ENCODE measurements at places on chromosomes 16 and 17. TPM values are rescaled to one million over a fixed set of nuclear protein-coding genes. Genes with fewer than 3 reads are reported as not detected.

The TBC1D3 gene
- total RNA-seq: not detected

The AXIN2 gene
- 3.0 TPM for total RNA-seq

The PRSS53 gene
- total RNA-seq: 4.0 TPM

The STX4 gene
- total RNA-seq: 35.9 TPM

The RNF227 gene
- 3.8 TPM for total RNA-seq

The ITPRIPL2 gene
- 4.2 TPM for total RNA-seq

GRCh38 chr17:74619077-74619673, 4.4 kb downstream of the CD300E start:
- no peak for DNase-seq

- DNase-seq: no peak
Measured at GRCh38 chr17:1029196-1029921, 32.4 kb downstream of the TIMM22 start.

DNA sequence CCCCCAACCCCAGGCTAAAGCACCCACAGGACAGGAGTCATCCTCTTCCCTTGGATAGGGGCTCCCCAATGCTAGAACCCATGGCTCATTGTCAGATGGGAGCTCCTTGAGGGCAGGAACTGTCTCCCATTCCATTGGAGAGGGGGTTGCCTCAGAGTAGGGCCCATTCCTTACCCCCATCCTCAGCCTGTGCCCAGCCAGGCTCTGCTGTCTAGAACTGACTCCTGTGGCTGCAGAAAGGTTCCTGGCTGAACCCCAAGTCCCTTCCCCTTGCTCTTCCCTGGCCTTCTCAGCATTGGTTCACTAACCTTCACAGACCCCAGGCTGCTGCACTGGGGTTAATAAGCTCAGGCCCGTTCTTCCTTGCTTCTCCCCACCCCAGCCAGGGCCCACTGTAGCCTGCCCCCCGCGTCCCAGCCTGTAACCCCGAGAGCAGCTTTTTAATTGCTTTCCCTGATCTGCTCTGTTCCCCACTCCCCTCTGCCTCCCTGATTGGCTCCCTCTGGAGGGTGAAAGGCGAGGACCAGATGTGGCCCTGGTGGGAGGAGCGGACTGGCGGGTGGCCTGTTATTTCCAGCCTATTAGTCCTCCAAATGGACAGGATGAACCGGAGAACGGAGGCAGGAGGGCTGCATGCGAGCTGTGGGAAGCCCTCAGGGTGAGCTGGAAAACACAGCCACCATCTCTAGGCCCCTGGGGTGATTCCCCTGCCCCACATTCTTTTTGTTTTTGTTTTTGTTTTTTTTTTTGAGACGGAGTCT, 6.0 kb upstream of the GFAP start:
- no peak for DNase-seq

DNA sequence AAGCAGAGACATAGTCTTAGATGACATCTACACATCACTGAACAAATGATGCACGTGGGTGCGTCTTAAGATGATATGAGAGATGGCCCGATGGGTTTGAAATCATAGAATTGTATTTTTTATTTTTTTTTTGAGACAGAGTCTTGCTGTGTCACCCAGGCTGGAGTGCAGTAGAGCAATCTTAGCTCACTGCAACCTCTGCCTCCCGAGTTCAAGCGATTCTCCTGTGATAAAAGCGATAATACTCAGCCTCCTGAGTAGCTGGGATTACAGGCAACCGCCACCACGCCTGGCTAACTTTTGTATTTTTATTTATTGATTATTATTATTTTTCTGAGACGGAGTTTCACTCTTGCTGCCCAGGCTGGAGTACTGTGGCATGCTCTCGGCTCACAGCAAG, 5.3 kb downstream of the ST6GALNAC1 start:
- DNase-seq: no peak

- DNase-seq: no peak
Measured at GRCh38 chr17:4768298-4768697, 3.4 kb upstream of the TM4SF5 start.

GRCh38 chr16:75565640-75566039, 539 bp upstream of the GABARAPL2 start:
- DNase-seq: no peak

DNA sequence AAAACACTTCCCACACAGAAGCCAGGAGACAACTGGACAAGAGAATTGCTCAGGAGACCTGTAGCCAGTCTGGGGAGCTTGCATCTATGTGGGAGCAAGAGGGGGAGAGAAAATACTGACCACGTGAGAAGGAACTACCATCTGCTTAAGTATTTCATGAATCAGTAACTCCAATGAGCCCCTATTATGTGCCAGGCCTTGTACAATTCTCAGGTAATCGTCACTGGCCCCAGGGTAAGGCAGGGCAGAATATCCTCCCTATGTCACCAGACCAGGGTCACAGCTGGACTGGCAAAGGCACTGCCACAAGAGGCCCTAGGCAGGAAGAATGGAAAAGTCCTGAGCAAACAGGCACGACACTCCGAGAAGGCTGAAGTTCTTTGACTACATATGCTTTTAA, 25.9 kb downstream of the USP7 start:
- DNase-seq: no peak

DNA sequence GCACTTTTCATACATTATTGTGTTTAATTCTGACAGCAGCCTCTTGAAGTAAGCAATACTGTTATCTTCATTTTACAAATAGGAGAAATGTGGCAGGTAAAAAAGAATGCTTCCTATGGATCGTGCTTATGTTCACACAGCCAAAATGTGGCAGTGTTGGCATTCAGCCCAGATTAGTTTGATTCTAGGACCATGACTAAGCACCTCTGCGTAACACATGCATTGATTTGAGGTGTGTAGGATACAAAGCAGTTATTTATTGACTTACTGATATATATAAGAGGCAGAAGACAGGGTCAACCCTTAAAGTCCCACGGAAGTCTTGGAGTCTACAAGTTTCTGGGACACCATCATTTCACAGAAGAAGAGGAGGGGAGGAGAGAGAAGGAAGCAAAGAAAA, 1144.4 kb upstream of the GOT2 start:
- no peak for DNase-seq

DNA sequence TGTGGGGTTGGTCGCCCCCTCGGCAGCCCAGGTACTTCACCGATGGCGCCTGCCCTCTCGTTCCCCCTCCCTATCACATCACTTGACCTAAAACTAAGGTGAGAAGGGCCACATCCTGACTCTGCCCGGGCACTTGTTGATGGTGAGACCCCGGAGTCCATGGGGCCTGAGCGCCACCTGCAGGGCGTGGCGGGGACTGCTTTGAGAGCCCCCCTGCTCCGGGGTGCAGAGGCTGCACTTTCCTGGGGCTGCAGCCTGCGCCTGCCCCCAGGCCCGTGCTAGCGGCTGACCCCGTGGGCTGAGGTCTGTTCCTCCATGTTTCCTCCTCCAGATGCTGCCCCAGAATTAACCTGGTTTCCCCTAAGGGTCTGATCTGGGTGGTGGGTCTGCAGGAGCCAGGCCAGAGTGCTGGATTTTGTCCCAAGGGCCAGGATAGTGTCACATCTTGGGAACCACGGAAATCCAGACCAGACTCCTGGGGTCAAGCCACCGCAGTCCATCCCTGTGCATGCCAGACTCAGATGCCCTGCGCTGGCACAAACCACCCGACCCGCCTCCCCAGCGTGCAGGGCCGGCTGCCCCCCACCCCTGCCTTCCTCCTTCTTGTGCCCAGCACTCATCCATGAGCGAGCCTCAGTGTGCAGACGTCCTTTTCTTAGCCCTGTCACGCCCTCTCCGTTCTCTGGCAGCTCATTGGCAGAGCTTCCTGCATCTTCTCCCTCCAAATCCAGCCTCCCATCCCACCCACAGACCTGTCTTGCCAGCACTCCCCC, 2.7 kb downstream of the NDUFAF8 start:
- DNase-seq: peak; percentile 82

- no peak for DNase-seq
Measured at GRCh38 chr16:67758006-67758405, 38.9 kb upstream of the GFOD2 start.

DNA sequence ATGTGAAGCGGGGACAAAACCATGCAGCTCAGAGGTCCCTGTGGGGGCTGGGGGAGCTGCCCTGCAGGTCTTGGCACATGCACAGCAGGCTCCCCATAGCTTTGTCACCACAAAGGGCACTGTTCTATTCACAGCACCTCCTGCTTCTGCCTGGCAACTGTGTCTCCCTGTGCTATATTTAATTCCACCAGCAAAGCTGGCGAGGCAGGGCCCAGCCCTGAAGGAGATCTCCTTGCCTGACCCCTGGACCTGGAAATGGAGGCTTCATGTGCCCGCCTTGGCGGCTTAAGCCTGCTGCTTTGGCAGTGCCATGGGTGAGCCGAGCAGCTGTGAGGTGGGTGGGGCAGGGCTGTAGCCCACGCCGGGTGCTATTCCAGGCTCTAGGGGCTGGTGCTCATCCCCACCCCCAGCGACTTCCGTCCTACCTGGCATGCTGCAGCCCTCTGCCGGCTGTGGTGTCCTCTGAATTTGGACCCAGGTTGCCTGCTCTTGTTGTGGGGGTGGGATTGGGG, 6.8 kb downstream of the LDHD start:
- DNase-seq: peak; percentile 54

DNA sequence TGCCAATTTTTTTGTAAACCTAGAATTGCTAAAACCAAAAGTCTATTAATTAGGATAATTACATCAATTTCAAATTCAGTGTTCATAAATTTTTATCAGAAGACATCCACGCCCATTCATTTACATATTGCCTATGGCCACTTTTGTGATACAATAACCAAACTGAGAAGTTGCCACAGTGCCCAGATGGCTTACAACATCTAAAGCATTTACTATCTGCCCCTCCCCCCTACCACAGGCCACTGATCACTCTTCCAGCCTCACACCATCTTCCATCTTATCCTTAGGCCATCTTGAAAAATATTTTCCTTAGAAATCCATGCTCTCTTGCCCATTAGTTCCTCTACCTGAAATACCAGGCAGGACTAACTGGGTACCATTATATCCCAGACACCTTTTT, 6.3 kb upstream of the PRKAR1A start:
- DNase-seq: no peak

DNA sequence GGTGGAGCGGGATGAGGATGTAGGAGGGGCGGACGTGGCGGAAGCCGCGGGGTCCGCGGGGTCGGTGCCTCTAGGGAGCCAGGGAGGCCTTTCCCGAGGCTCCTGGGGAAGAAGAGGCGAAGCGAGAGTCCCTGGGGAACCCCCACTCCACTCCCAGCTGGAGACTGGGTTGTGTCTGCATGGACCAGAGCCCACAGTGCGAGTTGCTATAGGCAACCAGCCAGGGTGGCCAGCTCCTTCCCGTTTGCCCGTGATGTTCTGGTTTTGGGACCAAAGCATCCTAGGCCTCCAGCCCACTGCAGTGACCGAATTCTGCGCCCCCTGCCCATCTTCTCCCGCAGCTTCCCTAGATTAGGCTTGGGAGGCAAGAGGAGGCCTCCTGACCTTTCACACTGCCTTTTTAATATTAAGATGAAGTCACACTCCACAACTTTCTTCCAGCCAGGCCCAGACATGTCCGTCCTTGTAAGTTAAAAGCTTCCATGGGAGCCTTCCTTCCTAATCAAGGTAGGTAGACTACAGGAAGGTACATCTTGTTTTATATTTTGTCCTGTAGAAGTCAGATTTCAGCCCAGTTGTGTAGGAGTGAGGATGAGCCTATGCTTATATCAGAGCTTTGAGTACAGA, 469 bp downstream of the AMZ2 start:
- DNase-seq: peak; percentile 76

DNA sequence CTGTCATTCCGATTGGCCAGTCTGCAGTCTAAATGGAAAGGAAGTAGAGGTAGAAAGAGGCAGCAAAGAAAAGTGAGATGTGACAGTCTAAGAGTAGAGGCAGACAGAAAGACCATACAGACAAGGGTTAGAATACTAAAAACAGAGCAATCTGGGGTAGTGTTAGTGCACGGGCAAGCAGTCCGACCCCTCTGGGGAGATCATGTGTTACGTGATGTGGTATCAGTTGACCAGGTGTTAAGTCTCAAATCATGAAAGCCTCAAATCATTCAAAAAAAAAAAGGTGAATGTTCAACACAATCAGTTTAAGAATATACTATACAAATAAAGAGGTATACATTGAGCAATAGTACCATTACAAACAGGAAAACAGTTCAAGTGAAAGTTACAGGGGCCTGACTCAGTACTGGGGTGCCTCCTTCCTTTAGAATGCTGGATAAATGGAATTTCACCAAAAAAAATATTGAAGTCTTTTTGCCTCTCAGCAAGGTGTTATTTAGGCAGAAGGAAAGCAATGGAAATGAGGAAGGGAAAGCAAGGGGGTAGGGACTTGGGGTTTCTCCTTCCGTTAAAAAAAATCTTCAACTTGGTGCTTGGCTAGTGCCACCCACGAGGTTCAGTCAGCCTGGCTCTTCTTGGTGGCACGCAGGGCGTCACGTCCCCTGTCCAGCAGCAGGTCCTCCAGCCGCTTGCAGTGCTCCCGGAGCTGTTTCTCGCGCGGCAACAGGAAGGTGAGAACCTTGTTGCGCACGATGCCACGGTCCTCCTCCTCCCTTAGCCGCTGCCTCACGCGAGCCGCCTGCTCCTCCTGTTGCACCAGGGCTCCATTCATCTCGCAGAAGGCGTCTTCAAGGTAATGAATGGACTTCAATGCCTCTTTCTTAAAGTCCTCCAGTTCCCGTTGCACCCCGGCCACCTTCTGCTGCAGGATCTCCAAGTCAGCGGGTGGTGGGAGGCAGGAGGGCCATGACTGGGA, 616 bp downstream of the CCDC182 start:
- DNase-seq: no peak
